Small intestine (tissue), 16 donors: ENCODE measurements at places on chromosomes 7 and 10.

- DNase-seq: no peak
Measured at GRCh38 chr10:35592441-35592840, 12.7 kb upstream of the GJD4 start.

GRCh38 chr10:68163735-68164134 lies 54.4 kb downstream of the MYPN start:
- DNase-seq: peak; percentile 79

GRCh38 chr10:118746246-118746645 lies 8.5 kb downstream of the CACUL1 start:
- DNase-seq: no peak

GRCh38 chr10:866577-866941 lies 64.9 kb downstream of the LARP4B start:
- no peak for DNase-seq

DNA sequence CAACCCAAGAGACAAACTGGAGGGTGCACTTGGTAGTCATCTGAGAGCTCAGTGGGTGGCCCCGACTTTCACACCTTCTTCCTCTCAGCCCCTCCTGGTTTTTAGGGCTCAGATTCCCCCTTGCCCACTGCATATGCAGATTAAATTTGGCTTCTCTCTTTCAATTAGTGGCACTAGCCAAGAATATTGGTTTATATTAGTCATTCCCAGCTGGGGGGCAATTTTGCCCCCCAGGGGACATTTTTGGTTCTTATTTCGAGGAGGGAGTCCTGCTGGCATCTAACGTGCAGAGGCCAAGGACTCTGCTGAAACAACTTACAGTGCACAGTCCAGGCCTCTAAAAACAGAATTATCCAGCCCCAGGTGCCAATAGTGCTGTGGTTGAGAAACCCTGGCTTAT lies 216.0 kb downstream of the RPS24 start:
- no peak for DNase-seq

DNA sequence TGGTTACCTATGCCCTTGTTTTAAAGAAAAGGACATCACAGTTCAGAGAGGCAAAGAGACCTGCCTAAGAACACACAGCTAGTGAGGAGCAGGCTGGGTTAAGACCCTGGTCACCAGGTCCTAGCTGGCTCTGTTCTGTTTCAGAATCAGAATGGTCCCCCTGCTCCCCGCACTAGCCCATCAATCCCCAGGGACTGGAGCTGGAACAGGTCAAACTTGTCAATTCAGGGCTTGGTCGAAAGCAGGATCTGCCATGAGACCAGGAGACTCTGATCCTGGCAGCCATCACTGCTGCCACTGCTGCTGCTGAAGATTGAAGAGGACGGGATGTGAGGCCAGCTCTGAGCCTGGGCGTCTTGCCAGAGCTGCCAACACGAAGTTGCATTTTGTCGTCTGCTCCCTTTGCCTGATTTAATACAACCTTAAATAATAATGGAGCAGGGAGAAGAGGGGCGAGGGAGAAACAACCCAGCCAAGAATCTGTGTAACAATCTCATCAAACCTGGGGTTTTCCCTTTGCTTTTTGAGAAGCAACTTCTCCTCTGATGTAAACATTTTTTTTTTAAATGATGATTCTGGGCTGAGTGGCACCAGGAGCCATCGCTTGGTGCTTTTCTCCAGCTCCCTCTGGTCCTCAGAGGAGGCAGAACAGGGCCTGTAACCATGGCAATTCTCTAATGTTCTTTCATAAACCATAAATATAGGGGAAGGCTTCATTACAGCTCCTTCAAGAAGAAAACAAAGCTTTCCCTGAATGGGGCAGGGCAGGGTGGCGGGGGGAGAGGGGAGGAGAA lies 119.0 kb upstream of the SORCS3 start:
- no peak for DNase-seq
